ENCODE measurements at places on chromosomes 7 and 10.

- DNase-seq: no peak
Measured at GRCh38 chr7:136058546-136058945, 81.4 kb upstream of the MTPN start.

- no peak for DNase-seq
Measured at GRCh38 chr10:104109908-104110662, 11.9 kb upstream of the SFR1 start.

DNA sequence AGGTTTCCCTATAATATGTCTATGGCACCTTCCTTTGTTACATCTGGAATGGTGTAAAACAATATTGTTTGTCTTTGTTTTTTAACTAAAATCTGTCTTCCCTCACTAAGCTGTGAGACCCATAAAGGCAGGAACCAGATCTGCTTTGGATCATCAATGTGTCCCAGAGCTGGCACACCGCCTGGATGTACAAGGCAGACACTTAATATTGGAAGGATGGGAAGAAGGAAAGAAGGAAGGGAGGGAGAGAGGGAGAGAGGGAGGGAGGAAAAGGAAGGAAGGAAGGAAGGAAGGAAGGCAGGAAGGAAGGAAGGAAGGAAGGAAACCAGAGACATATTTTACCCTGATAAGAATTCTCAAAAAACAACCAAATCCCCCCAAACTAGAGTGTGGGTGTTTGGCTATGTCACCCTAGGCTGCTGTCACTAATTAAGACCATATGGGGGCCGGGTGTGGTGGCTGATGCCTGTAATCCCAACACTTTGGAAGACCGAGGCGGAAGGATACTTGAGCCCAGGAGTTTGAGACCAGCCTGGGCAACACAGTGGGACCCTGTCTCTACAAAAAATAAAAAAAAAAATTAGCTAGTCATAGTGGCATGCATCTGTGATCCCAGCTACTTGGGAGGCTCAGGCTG lies 59.6 kb downstream of the SH3PXD2A start:
- DNase-seq: no peak

DNA sequence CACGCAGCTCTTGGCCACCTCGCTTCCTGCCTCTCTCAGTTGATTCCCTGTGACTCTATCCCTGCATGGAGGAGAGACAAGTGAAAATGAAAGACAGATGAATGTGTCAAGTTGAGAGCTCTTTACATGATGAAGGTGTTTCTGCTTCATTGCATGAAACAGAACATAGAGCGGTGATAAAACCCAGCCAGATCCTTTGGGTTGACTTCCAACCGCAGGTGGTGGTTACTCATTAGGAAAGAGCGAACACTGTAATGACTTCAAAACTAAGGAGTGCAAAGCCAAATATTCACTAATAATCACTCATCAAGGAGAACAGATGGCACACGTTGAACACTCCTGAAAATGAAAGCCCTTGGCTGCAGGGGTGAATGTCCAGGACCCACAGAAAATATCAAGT lies 31.8 kb upstream of the WDR11 start:
- DNase-seq: no peak

- no peak for DNase-seq
Measured at GRCh38 chr10:64508029-64508661, 986.9 kb downstream of the REEP3 start.

- no peak for DNase-seq
Measured at GRCh38 chr10:132859084-132859855, 73.3 kb upstream of the NKX6-2 start.

GRCh38 chr10:125691160-125691981 lies 8.4 kb upstream of the TEX36 start:
- DNase-seq: no peak

- DNase-seq: no peak
Measured at GRCh38 chr10:11670381-11670780, 58.9 kb upstream of the USP6NL start.

DNA sequence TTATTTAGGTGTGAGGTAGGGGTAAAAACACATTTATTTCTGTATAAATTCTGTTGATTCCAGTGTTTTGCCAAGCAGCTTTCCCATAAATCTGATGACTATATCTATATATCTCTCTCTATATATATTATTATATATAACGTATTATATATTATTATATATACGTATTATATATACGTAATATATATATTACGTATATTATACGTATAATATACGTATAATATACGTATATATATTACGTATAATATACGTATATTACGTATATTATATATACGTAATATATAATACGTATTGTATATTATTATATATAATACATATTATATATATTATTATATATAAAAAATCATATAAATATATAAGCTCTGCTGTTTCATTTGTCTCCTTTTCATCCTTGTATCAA lies 163.5 kb downstream of the GPR158 start:
- DNase-seq: no peak

DNA sequence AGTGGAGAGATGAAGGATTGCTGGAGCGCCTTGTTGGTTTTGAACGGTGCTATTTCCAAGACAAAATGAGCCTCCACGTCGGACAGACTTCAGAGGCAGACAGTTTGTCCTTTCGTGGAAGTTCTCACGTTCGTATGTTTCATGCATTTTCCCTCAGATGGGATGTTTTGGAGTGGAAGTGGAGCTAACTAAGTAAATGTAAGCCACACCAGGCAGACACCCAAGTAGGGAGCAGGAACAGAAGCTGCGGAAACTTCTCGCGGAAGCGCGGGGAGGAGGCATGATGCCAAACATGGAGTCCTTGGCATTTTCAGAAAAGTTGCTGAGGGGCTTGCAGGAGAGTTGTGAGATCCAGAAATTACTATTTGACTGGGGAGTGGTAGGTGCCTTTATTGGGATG lies 145.6 kb upstream of the PRR15 start:
- no peak for DNase-seq

- DNase-seq: no peak
Measured at GRCh38 chr10:123560301-123561140, 105.6 kb upstream of the GPR26 start.

- DNase-seq: no peak
Measured at GRCh38 chr7:27193335-27194001, 6.4 kb downstream of the HOXA13 start.

DNA sequence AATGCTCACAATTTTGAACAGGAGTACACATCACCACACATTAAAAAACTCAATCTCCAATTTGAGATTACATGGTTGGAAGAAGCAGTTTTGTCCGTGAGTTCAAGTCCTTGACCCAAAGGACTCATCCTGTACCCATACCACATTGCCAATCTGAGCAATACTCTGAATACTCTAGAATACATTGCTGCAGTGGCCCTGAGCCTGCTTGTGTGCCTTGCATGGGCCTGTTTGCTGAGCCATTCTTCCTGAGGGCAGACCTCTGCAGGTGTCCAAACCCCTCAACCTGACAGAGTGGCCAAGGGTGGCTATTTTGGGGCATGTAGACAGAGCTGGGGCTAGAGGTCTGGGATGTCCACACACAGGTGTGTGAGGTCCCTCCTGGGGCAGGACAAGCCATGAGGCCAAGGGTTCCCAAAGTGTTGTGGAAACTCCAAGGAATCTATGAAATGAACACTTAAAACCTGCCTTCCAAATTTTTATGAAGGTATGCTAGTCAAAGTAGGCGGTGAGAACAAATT lies 15.5 kb downstream of the AGMO start:
- DNase-seq: no peak

GRCh38 chr10:102502029-102502336 lies 529 bp downstream of the ACTR1A start:
- DNase-seq: peak; percentile 97

DNA sequence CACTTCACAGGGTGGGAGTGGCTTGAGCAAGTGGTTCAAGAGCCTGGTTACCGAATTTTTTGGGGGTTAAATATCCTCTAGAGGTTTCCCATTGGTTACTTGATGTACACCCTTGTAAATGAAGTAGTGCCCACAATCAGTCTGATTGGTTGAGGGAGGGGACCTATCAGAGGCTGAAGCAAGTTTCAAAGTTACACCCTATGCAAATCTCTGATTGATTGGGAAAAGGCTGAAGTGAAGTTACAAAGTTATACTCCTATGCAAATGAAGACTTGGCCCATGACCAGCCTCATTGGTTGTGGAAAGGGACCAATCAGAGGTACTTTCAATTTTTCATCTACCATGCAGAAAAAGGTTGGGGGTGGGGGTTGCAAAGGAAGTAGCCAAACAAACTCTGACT lies 34.7 kb downstream of the UBE2D4 start:
- no peak for DNase-seq

DNA sequence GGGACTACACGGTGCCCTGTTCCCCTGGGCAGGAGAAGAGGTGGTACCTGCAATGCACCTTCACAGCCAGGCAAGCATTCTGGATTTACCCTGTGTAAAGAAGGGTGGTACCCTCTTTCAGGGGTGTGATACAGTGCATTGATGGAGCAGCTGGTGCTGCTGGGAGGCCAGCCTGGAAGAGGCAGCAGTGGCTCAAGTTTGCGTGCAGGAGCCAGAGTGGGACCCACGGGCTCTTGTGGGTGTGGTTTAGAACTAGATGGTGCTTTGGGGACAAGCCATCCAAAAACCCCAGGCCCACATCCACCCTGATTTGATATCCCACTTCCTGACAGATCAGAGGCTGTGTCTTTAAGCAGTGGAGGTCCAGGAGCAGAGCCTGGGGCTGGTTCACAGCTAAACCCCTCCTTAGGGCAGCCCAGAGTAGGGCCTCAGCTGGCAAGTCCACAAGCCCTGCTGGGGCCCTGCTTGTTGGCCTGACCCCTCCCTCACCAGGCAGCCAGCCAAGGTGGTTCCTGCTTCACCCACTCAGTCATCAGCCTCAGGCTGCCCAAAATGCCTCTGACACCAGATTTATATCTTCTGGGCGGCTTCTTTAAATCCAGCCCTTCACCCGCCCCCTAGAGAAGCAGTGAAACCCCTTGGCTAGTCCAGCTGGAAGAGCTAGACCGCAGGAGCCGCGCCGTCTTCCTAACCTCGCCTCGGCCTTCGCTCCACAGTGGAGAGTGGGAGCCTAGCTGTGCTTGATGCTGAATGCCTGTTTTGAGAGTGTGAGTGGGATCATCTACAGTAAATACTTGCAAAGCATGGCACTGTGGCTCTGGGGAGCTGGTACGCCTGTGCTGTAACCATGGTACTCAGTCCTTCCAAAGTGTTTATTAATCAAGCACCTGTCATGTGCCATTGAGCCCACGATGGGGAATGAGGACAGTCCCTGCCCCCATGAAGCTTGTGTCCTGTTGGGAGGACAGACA lies 1.4 kb upstream of the ASIC3 start:
- DNase-seq: no peak

GRCh38 chr10:31294558-31294957 lies 24.5 kb upstream of the ZEB1 start:
- no peak for DNase-seq

- no peak for DNase-seq
Measured at GRCh38 chr7:115066050-115066449, 144.2 kb downstream of the MDFIC start.

GRCh38 chr10:104589871-104590270 lies 51.2 kb upstream of the SORCS3 start:
- no peak for DNase-seq

DNA sequence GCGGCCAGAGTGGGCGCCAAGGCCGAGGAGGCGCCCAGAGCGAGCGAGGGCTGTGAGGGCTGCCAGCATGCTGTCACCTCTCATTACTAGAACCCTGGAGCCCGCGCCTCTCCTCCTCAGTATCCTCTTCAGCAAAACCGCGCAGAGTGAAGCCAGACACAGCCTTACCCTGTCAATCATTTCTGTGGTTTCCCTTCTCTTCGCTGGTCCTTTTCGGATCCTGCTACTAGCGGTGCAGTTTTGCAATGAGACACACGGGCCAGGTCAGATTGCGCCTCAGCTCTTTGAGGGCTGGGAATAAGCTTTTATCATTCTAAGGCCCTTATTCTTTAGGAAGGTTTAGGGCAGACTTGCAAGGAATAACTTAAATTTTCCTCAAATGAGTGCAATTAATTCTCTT lies 55.5 kb upstream of the FAM171A1 start:
- DNase-seq: no peak

DNA sequence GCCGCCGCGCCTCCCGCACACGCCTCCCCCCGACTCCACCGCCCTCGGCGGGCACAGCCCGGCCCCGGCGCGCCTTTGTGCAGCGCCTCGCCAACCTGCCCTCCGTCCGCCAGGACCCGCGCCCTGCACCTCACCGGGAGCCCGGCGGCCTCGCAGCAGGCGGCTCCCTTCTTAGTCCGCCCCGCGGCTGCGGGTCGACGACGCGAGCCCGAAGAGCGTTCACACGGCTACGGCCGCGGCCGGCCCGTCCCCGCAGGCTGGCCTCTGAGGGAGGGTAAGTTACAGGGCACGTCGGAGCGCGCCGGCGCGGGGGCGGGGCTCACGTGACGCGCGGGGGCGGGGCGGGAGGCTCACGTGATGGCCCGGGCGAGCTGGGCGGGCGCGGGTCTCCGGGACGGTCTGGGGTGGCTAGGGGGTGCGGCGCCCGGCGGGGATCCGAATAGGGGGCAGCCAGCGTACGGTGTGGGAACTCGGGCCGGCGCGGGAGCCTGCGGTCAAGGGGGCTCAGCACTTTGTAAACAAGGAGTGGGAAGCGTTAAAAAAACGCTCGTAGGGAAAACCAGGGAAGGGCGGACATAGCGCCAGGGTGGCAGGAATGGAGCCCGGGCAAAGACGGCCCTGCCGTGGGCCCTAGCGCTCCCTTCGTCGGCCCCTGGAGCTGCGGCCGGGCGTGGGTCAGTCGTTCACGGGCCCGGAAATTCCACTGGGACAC lies at the start of gene ARHGAP12:
ARHGAP12 (minus strand) TSS at position 283 of the 712 bp plus-strand sequence. CDS start 19,976 bp downstream, outside the sequence.
- peak; percentile 75 for DNase-seq

DNA sequence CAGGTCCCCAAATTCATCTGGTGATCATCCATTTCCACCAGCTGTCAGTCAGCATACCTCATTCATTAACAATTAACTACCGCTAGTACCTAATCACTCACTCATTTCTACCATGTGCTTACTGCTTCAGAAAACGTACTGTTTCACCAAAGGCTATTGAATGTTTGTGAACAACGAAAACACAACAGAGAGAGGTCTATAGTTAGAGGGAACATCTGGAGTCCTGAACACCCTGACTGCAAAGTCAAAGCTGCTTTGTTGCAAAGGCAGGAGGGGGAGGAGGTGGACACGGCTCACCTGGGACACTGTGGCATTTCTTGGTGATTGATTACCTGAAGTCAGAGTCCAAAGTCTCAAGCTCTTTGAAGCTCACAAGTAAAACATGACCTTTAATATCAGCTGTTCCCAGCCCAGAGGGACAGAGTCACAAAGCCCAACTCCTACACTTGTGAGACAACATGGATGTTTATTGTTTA lies 342.3 kb upstream of the ADARB2 start:
- DNase-seq: no peak
